ENCODE measurements at places on chromosomes 2 and 18. TPM values are rescaled to one million over a fixed set of nuclear protein-coding genes. Genes with fewer than 3 reads are reported as not detected.

GRCh38 chr2:155141418-155141817, 442.9 kb downstream of the KCNJ3 start:
- no peak for DNase-seq

- DNase-seq: no peak
These were observed 1098.9 kb upstream of the CHAC2 start for GRCh38 chr2:52668724-52669123.

Gene COL4A4
- total RNA-seq: 1.5 TPM

Gene XPO1
- total RNA-seq: 148 TPM

Gene PSD4
- total RNA-seq: 38.2 TPM

Measured in foreskin keratinocyte (primary cell).